ENCODE measurements at places on chromosomes 2 and 18. TPM values are rescaled to one million over a fixed set of nuclear protein-coding genes. Genes with fewer than 3 reads are reported as not detected.

Gene FBXO36
- total RNA-seq, result 1.1 TPM

Gene COL3A1
- not detected for total RNA-seq

Gene ALPI
- not detected for total RNA-seq

Gene IFIH1
- total RNA-seq, result 65.5 TPM

Gene GREB1
- 0.29 TPM for total RNA-seq

Gene VSNL1
- total RNA-seq, result not detected

Gene DCDC2C
- not detected for total RNA-seq

Gene LIMS3
- not detected for total RNA-seq

Gene IL1A
- 0.17 TPM for total RNA-seq

Gene REG3A
- total RNA-seq, result not detected

- peaks cover 23% of the 10 kb centered on the region for H3K4me1 ChIP-seq
- H3K27ac ChIP-seq, result peak overlapping the region; percentile 55
- peaks cover 5% of the 10 kb centered on the region for H3K36me3 ChIP-seq
- DNase-seq, result peak; percentile 66
- no peaks in the 10 kb centered on the region for H3K27me3 ChIP-seq
Observed at GRCh38 chr2:3242747-3243369, 134.8 kb downstream of the EIPR1 start.

DNA sequence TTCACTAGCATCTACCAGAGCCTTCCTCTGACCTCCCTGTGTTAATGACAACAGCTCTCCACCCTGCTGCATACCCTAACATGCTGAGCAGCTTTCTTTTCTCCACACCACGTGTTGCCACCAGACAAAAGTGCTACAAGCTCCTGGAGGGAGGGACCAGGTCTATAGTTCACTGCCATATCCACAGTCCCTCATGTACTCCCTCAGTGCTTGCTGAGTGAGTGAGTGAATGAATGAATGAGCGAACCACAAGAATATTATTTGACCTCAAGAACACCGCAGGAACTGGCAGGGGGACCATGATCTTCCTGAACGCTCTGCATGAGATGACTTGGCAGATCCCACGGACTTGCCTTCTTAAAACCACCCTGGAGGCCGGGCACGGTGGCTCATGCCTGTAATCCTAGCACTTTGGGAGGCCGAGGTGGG lies 47.4 kb upstream of the CAB39 start:
- H3K4me1 ChIP-seq, result peaks cover 96% of the 10 kb centered on the region
- DNase-seq, result no peak
- peaks cover 10% of the 10 kb centered on the region for H3K36me3 ChIP-seq
- no peaks in the 10 kb centered on the region for H3K27me3 ChIP-seq

DNA sequence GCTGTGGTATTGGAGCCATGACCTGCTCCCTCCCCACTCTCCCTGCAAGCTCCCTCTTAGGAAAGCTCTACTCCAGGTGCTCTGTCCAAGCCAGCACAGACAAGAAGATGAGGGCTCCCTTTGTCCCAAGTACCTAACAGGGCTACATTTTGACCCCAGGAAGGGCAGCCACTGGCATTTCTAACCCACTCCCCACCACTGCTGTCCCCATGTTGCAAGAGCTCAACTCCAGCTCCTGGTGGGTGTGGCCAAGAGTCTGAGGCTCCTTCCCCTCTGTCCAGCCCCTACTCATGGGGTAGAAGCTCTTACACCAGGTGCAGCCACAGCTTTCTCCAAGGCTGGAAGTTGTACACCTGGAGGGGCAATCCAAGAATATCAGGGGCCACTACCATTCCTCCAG lies 127.0 kb upstream of the NPAS2 start:
- H3K36me3 ChIP-seq, result peaks cover 2% of the 10 kb centered on the region
- no peak overlapping the region for H3K4me3 ChIP-seq
- DNase-seq, result no peak
- H3K27me3 ChIP-seq, result no peaks in the 10 kb centered on the region

DNA sequence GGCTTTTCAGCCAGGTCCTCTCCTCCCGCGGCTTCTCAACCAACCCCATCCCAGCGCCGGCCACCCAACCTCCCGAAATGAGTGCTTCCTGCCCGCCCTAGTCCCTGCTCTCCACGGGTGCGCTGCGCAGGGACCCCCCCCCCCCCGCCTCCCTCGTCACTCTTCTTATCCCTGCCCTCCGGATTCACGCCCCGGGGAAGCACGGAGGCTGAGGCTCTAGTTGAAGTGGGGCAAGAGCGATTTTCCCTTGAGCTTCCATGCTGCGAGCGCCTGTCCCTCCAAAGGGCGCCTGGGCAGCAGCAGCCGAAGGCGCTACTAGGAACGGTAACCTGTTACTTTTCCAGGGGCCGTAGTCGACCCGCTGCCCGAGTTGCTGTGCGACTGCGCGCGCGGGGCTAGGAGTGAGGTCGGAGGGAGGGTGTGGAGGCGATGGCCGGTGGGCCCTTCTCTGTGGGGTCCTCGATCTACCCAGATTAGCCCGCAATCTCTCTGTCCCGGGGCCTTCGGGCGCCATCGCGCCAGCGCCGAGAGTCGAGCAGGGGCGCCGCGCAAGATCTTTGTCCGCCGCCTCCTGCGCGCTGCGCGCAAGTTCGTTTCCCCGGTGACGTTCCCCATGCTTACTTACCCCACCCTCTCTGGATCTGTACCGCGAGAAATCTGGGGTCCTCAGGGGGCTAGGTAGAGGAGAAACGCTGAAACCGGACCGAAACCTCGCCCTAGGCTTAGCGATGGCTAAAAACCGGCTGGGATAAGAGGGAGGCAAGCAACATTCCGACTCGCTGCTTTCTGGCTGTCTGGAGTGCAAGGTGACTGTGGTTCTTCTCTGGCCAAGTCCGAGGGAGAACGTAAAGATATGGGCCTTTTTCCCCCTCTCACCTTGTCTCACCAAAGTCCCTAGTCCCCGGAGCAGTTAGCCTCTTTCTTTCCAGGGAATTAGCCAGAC lies 677 bp downstream of the GAD1 start:
- H3K27ac ChIP-seq, result peak overlapping the region; percentile 46
- H3K4me1 ChIP-seq, result peaks cover 69% of the 10 kb centered on the region
- no peak for DNase-seq
- H3K4me3 ChIP-seq, result peak overlapping the region; percentile 73

DNA sequence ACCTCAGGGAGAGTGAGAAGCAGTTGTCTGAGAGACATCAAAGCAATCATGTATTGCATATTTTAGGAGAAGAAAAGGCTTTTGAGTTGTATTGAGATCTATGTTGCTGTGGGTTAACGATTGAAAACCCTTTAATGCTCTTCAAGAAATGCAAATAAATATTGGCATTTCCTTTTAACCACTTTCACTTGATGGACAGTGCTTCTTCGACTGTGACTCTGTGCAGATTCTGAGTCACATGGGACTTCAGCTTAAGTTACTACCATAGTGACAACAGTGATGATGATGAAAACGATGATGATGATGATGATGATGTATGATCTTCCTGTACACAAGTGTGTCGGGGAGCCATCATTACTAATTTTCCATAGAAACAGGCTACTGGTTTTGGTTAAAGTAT lies 181.8 kb downstream of the AKAIN1 start:
- H3K4me3 ChIP-seq, result no peak overlapping the region
- no peak for DNase-seq
- H3K27ac ChIP-seq, result no peak overlapping the region
- H3K4me1 ChIP-seq, result no peaks in the 10 kb centered on the region

DNA sequence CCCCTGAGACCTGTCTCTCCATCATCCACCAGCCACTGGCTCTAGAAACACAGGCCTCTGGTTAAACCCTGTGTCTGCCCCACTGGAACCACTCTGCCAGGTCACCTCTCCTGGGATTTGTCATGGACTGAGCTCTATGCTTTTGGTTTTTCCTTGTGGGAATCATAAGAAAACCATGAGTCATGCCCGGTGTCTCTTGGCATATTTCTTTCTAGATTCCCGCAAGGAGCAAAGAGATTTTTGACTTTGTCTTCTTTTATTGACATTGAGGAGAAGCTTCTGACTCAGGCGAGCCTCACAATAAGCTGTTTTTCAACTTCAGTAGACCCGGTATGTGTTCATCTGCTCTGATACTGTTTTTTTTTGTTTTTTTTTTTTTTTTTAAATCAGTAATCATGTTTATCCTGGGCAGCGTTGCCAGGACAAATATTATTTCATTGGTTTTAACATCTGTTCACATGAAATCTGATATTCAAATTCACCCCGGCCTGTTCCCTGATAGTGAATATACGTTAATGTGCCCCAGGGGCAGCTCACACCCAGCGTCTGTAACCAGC lies 207.1 kb downstream of the ACKR3 start:
- H3K4me3 ChIP-seq, result no peak overlapping the region
- H3K4me1 ChIP-seq, result no peaks in the 10 kb centered on the region
- no peaks in the 10 kb centered on the region for H3K36me3 ChIP-seq
- H3K27me3 ChIP-seq, result peaks cover 2% of the 10 kb centered on the region

DNA sequence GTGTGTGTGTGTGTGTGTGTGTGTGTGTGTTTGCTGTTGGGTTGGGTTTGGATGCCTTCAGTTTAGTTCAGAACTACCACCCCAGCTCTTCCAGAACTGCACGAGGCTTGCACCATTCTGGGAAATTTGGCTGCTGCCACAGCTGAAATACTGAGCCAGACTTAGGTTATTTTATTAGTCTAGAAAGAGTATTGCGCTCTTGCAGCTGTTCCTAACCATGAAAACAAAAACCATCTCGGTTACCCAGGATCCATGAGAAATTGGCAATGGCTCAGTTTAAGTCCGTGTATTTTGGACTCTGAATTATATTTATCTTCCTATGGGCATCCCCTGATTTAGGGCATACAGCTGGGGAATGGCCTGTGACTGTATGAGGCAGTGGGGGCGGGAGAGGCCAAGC lies 83.2 kb downstream of the TANC1 start:
- no peak overlapping the region for H3K4me3 ChIP-seq
- no peak for DNase-seq
- no peak overlapping the region for H3K27ac ChIP-seq

DNA sequence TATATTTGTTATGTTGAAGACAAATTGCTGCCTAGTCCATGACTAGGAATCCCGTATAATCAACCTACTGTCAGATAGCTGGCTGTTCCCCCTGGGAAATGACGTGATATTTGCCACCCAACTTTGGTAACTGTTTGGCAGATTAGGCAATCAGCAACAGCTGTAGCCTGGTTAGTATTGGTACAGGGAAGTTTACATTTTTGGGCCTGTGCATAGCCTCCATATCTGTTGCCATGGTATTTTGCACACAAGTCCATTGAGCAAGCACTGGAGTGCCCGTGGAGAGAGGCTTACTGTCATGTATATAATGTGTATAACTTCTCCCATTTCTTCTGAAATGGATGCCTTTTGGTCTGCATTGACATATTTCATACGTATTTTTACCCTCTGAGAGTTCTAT lies 27.7 kb downstream of the BIRC6 start:
- no peak for DNase-seq
- H3K4me3 ChIP-seq, result no peak overlapping the region
- H3K27ac ChIP-seq, result no peak overlapping the region
- H3K36me3 ChIP-seq, result peaks cover 43% of the 10 kb centered on the region
- H3K4me1 ChIP-seq, result no peaks in the 10 kb centered on the region

GRCh38 chr2:12930391-12930790 lies 213.7 kb downstream of the TRIB2 start:
- H3K27ac ChIP-seq, result no peak overlapping the region
- no peak overlapping the region for H3K4me3 ChIP-seq
- H3K27me3 ChIP-seq, result peaks cover 40% of the 10 kb centered on the region
- no peaks in the 10 kb centered on the region for H3K36me3 ChIP-seq

- no peak overlapping the region for H3K4me3 ChIP-seq
- no peaks in the 10 kb centered on the region for H3K4me1 ChIP-seq
- no peak for DNase-seq
Observed at GRCh38 chr2:2519381-2519780, 188.3 kb upstream of the MYT1L start.

- H3K4me3 ChIP-seq, result no peak overlapping the region
- H3K4me1 ChIP-seq, result peaks cover 17% of the 10 kb centered on the region
- H3K27me3 ChIP-seq, result no peaks in the 10 kb centered on the region
- DNase-seq, result no peak
Observed at GRCh38 chr2:172513524-172513900, 42.4 kb upstream of the PDK1 start.

- H3K4me1 ChIP-seq, result peaks cover 20% of the 10 kb centered on the region
- H3K27me3 ChIP-seq, result no peaks in the 10 kb centered on the region
- H3K4me3 ChIP-seq, result no peak overlapping the region
- no peak for DNase-seq
Observed at GRCh38 chr2:55239656-55240222, 7.3 kb downstream of the RPS27A start.

DNA sequence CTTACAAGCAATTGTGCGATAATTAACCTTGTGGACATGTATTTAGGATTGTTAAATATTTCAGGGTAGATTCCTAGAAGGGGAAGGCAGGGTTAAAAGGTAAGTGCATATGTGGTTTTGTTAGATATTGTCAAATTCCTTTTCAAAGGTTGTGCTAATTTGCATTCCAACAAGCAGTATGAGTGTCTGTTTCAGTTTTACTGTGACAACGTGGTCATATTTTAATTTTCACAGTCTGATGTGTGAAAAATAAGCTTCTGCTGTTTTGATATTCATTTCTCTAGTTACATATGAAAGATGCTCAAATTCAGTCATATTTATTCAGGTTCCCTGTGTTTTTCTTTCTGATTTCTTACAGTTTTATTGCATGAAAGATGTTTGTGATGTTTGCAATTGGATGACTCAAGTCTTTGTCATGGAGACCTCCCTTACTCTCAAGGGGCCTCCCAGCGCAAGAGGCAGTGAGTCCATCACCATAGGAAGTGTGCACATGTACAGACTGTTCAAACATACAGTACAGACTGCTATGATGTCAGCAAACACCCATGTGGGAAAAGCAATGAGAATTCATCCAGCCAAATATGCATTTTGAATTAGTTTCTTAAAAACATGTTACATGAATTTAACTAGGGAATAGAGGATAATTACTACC lies 310.8 kb downstream of the GALR1 start:
- no peak overlapping the region for H3K27ac ChIP-seq
- H3K4me1 ChIP-seq, result no peaks in the 10 kb centered on the region
- no peak overlapping the region for H3K4me3 ChIP-seq
- no peaks in the 10 kb centered on the region for H3K36me3 ChIP-seq

DNA sequence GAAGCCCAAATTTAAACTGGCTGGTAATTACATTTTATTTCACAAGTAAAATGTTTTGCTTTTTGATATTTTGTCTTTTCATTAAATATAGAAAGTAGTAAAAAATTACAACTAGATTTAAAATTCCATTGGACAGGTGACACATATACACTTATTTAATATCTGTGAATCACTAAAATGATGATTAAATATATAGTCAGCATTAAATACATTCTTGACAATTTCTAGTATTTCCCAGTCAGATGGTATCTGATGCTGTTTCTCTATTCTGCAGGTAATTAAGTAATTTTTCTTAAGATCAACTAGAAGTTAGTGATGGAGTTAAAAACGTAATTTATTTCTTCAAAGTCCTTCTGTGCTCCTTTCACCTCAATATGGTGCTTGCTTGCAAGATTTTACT lies 237.8 kb downstream of the LRRTM4 start:
- no peak overlapping the region for H3K27ac ChIP-seq
- DNase-seq, result no peak
- H3K36me3 ChIP-seq, result no peaks in the 10 kb centered on the region
